ENCODE measurements at places on chromosomes 5 and 9.

GRCh38 chr9:76311537-76311936 is 82.7 kb downstream of the RFK start:
- no peak for DNase-seq

DNA sequence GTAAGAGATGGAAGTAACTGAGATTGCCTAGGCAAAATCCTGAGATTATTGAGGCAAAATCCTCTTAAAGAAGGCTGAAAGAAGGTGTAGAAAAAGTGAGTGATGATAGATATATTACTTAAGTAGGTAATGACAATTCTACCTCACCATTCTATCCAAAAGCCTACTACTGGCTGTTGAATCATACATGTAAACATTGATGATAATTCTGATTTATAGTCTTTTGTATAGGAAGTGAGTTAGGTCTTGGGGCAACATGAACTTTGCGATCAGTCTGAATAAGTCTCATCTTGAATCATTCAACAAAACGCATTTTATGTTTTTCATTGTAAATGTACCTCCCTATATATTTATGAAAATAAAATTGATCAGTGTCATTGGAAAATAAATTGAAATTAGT is 99.6 kb downstream of the PARP8 start:
- no peak for DNase-seq

DNA sequence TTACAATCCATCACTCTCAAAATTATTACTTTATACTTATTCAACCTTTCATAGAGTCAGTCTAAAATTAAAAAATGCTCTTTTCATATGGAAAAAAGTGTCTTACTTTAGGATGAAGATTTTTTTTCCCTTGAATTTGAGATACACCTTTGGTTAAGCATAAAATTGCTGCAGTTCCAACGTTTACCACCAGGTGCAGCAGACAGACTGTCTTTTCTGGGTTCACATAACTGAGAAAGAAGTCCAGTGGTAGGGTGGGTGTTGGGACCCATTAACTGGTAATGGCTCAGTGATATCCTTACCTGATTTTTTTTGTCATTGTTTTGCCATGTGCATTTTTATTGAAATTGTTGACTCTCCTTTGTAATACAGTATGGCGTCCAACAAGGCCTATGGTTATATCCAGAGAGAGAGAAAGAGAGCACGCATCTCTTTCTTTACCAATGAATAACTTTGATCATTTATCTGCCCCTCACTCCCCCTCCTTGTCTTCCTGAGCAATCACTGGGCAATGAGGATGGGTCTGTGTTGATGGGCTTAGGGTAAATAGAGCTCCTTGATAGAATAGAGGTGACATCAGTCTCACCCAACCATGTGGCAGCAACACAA is 98.4 kb downstream of the FBXL7 start:
- no peak for DNase-seq

DNA sequence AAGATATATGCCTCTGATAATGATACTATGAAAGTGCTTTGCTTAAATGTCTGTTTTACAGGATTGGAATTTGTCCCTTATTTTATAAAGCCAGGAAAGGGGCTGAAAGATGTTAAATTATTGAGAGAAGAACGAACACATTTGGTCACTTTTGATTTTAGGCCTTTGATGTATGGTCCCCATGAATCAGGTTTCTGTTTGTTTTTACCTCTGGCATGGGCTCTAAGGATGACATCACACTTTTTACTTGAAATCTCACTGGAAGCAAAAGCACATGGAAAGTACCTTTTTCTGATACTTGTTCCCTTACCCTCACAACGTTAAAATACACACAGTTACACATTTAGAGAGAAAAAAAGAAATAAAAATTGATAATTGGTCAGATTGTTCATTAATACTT is 6.9 kb downstream of the OTULIN start:
- no peak for DNase-seq

- no peak for DNase-seq
Observed at GRCh38 chr5:59158165-59158564, 575.3 kb downstream of the RAB3C start.

- DNase-seq, result no peak
Observed at GRCh38 chr5:172493906-172494305, 39.6 kb upstream of the SH3PXD2B start.

GRCh38 chr9:136994888-136995230 is 1.5 kb downstream of the CLIC3 start:
- no peak for DNase-seq

Data from NK-92 treated with Interleukin-12 subunit alpha and Interleukin-12 subunit beta, amount 100 ng/mL, for 24 hours (cell line).